Esophagus squamous epithelium (tissue), 5 donors: ENCODE measurements at places on chromosomes 6 and 20.

- DNase-seq: no peak
These were observed 12.5 kb downstream of the ATRN start for GRCh38 chr20:3483309-3483708.

DNA sequence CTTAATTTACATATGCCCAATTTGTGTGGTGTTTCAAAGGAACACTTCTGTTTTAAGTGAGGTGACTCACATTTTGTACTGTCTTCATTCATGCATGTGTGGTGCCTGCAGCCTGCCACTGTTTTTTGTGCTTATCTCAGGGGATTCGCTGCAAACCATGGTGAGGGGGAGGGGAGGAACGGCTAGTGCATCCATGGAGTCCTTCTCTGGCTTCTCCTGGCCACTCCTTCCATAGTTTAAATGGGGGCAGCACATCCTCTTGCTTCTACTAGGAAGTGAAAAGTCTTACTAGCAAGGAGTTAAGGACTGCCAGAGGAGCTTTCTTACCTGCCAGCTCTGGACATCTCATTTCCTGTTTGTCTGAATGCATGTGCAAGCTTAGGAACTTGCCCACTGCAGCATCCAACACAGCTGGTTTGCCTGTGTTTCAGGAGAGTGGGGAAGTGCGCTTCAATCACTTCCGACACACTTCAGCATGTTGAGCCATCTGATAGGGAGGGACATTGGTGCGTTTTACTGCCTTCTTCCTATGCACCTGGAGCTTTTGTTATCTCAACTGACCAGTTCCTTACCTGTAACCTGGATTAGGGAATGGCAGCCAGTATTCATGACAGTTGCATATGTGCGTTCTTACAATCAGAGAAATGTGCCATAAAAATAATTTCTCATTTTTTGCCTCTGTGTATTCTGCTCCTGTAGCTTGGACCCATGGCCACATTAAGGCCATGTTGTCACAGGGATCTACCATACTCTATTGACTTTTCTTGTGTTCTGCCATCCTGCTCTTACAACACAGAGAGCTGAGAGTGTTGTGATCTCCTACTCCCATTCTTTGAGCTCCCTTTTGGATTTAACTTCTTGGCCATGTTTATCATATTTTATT lies 211.3 kb downstream of the ARID1B start:
- no peak for DNase-seq

GRCh38 chr20:17699931-17700351 lies at the start of gene BANF2:
TSS of gene BANF2 (plus strand) at chr20:17699966. CDS start at chr20:17725026, 25,060 bp downstream.
- no peak for DNase-seq

DNA sequence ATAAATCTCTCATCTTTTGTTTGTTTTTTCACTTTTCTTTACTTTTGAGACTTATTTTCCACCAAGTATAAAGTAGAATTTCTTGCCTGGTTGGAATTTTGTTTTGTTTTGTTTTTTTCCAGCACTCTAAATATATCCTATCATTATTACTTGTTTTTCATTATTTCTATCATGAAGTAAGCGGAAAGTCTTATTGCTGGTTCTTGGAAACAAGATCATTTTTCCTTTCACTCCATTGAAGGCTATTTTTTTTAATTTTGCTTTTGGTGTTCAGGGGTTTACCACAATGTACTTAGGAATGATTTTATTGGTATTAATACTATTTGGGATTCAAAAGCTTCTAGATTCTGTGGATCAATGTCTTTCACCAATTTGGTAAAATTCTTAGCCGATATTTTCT lies 190.1 kb downstream of the LAMA2 start:
- no peak for DNase-seq

- DNase-seq: no peak
These were observed 82.2 kb downstream of the SOD2 start for GRCh38 chr6:159610881-159611280.

DNA sequence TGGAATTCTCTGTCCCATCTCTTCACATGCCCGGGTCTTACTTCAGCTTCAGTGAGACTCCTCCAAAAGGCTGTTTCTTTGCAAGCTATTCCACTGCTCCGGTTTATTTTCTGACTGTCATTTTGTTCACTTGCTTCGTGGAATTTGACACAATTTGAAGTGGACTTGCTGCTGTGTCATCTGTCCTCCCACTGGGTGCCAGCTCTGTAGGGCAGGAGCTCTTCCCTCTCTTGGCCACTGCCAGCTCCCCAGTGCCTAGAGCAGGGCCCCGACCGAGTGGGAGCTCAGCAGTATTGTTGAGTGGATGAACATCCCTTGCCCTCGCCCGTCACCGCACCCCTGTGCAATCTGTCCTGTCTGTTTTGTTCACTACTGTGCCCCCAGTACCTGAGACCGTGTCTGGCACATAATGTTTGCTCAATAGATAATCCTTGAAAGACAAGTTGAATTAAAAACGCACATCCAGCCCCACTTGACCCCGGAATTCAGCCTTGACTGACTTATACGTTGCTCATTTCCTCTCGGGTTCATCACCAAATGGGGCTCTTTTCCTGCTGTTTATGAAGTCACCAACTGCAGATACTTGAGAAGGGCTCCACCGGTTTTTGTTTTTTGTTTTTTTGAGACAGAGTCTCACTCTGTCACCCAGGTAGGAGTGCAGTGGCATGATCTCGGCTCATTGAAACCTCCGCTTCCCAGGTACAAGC lies 170.3 kb upstream of the KCNG1 start:
- DNase-seq: no peak

DNA sequence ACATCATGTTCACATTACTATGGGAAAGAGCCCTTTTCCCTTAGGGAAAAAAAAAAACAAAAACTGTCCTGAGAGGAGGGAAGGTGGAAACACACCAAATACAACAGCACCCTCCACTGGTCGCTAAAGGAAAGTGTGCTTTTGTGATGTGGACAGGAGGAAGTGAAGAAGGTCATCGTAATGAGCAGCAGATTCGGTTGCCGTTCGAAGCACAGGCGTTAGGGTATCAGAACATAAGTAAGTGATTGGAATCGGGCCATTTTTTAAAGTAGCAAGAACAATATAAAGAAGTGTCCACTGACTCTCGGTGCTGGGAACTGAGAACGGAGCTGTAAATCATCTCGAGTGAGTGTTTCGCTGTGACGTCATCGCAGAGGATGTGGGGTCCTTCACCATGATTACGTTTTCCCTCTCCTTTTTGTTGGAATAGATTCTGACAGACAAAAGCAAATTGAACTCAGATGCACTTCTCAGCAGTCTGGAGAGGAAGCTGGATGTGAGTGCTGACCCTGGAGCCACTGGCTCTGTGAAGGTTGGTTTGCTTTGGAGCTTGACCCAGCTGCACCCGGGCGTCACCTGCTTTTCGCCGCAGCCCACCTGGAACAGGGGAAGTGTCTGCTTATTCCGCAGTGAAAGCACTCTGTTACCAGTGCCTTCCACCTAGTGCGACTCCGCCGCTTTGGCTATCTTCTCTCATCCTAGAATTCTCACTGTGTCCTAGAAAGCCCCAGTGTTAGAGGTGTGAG lies 203.6 kb upstream of the GMDS start:
- no peak for DNase-seq

GRCh38 chr20:25496968-25497401 lies 88.3 kb downstream of the NINL start:
- no peak for DNase-seq

GRCh38 chr6:33850296-33850695 lies 46.5 kb upstream of the MLN start:
- no peak for DNase-seq

DNA sequence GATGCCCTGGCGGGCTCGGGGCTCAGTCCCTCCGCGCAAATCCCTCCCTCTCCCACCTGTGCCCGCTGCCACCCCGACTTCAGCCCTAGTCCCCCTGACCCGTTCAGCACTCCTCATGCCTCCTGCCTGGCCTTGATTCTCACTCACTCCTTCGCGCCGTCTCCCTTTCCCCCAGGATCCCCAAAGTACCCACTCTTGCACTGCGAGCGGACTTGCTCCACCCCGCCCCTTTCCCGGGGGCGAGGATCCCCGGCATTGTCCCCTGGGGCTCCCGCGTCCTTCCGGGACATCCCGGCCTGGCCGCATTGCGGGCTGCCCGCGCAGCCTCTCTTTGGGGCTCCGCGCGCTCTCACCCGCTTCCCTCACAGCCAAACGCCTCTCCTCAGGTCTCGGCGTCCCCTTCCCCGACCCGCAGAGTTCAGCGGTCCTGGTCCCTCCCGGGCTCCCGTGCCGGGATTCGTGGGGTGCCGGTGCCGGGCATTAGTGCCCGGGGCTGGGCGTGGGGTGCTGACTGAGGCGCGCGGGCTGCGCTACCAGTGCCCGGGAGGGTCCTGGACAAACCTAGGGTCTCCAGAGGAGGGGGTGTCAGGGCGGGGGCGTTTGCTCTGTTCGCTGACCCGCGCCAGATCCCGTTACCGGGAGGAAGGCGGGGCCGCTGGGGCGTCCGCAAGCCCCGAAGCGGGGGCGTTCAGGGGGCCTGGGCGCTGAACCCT lies 45.5 kb upstream of the SUPT3H start:
- no peak for DNase-seq

- DNase-seq: no peak
These were observed 163.6 kb downstream of the NRN1 start for GRCh38 chr6:5843078-5843477.

DNA sequence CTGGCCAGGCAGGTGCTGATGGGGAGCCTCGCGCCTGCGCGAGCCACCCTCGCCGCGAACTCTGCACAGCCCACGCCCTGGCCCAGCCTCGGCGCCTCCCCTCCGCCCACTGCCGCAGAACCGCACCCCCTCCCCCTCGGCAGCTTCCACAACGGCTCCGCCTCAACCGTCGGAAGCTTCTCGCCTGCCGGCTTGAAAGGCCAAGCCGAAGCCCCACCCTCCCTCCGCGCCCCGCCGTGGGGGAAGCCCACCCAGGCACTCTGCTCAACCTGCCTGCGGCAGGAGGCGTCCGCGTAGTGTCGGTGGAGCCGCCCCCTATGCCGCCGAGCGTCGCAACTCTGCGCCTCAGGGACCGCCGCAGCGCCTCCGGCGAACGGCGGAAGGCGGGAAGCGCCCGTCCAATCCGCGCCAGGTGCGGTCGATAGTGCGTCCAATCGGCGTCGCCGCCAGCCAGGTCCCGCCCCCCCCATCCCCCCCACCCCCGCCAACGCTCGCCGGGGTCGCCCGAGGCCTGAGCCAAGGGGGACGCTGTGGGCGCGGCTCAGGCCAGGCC lies at the start of gene SYCP2:
TSS of gene SYCP2 (minus strand) at position 342 of the 553 bp plus-strand sequence. CDS start 11,224 bp downstream, outside the sequence.
- DNase-seq: no peak

GRCh38 chr20:58659841-58660240 lies 8.8 kb downstream of the STX16 start:
- no peak for DNase-seq

- DNase-seq: no peak
These were observed 183.6 kb downstream of the JARID2 start for GRCh38 chr6:15429141-15430110.

DNA sequence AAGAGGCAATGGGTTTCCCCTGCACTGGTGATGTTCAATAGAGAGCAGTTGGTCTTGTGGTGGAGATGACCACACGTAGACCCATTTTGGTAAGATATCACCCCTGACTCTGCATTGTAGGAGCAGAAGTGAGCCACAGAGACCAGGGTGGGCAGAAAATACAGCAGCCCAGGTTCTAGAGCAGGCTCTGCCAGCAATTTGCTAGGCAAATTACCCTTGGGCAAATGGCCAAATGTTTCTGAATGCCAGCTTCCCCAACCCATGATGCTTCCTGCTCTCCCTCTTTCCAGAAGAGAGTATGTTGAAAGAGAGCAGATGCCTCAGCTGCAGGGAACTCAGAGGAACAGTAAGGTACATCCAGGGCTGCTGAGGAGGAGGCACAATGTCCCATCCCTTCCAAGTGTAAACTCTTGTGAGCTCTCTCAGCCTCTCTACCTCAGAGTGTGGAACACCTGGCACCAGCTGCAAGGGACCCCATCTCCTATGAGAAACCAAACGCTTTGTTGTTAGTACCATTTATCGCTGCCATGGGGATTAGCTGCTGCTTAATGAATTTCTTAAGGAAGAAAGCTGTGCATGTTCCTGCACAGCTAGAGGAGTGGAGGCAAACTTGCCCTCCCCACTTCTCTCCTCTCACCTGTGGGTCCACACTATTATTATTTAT lies 317.5 kb upstream of the MOCS1 start:
- no peak for DNase-seq

DNA sequence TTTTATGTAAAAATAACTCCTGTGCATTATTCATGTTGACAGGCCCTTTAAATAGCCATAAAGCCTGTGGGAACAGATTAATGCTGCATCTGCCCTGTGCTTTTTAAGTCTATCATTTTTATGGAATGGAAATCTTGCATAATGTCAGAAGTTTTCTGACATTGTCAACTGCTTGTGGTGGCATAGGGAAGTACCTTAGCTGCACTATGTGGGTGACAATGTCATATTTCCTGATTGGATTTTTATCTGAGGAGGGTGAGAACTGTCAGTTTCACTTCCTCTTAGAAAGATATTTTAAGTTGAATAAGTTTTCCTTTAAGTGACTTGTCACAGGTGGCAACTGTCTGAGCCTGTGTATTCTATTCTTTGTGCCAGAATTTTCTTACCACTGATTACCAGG lies 267.9 kb downstream of the PLCB1 start:
- no peak for DNase-seq

DNA sequence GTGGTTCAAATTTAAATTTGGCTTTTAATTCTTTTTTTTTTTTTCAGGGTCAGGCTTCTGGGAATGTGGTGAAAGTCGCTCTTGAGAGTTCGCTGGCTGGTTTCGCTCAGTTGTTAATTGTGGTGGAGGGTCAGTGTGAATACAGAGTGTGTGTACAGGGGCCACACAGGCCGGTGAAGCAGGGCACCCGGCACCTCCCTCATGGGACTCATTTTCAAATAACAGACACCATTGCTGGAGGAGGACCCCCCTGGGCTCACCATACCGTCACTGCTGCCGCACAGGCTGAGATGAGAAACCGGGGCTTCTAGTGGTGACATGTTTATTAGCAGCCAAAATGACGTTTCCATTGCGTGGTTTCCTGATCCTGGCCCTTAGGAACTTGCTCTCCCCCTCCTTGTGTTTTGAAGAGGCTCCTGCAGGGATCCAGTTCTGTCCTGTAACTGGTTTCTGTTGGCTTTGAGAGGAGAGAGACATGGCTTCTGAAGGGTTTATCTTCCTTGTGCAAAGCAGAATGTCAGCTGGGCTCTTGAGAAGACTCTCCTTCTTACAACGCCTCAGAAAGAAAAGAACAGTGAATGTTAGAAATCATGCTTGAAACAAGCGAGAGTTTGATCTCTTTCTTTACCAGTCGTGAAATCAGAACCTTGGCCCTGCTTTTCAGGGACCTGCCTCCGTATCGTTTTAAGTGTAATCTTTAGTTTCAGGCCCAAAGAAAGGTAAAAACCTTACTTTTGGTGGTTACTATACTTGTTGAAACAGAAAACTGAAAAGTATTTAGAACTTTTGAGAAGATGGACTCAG lies 37.8 kb downstream of the DUSP22 start:
- no peak for DNase-seq

- no peak for DNase-seq
These were observed 22.5 kb downstream of the HLA-G start for GRCh38 chr6:29850011-29850553.

- no peak for DNase-seq
These were observed 264.3 kb downstream of the TAF4 start for GRCh38 chr20:61801428-61801827.
